Nephron progenitor cell (in vitro differentiated cells): ENCODE measurements at places on chromosomes 3 and 15.

DNA sequence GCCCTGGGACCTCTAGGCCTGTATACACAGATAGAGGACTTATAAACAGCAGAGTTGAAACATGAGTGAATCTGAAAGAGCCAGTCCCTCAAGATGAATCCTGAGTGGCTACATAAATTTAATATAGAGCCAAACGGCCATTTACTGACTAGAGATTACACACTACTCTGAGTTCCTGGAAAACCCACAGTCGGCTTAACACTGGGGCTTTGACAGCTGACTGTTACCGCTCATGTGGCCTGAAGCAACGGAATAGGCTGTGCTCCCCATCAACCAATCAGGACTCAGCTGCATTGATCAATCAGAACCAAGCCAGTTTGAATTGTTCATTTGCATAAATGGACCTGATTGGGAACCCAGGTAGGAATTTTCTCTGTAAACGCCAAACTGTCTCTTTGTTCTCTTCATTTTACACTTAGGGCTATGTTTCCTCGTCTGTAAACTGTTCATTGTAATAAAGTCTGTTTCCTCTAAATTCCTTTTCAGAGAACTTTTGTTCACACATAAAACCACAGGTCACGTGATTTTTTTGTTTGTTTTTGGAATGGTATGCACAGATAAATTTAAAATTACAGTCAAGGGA lies 40.5 kb downstream of the CCNL1 start:
- no peak for DNase-seq

DNA sequence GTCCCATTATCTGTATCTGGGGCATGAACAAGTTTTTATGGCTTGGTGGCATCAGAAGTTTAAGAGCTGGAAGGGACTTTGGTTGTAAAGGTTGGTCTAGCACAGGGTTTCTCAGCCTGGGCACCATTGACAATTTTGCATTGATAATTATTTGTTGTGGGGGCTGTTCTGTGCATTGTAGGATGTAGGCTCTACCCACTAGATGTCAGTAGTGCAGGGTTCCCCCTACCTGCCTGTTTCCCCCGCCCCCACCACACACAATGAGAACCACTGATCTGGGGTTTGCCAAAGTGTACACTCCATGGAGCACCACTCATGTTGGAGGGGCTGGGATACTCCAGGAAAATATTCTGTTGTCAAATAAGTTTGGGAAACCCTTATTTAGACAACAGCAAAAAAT lies 42.7 kb downstream of the PLCL2 start:
- DNase-seq = no peak

DNA sequence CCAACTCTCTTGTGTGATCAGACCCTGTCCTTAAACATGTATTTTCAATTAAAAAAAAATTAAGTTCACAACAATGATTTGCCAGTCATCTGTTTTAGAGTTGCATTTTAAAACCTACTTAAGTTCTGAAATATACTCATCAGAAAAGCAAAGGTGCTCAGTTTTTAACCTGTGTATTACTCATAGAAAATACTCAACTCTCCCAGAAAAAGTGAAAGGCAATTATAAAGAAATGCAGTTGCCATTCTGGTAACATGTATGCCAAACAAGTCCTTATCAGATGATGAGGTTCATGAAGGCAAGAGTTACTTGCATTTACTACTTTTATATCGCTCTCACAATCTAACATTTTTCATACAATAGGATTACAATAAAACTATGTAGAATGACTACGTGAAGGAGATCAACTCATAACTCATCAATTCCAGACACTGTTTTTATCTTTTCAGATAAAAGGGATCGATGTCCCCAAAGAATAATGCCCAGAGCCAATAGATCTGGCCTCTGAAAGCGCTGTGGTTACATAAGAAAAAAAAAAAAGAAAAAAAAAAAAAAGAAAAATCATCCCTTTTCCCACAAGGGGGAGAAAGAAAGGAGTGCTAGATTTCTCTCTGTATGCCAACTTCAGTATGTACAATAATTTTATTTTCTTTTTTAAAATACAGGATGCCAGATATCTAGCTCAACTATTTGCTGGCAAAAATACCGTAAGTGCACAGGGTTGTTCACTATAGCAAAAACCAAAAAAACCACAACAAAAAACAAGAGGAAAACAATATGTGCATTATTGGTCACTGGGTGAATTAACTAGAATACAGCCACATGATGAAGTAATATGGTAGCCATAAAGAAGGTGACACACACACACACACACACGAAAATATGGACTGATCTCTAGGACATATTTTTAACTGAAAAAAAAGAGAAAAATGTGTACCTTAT lies 137.4 kb downstream of the NR1I2 start:
- no peak for DNase-seq

- DNase-seq = peak; percentile 11
Measured at GRCh38 chr3:144003051-144003450, 31.4 kb downstream of the DIPK2A start.

DNA sequence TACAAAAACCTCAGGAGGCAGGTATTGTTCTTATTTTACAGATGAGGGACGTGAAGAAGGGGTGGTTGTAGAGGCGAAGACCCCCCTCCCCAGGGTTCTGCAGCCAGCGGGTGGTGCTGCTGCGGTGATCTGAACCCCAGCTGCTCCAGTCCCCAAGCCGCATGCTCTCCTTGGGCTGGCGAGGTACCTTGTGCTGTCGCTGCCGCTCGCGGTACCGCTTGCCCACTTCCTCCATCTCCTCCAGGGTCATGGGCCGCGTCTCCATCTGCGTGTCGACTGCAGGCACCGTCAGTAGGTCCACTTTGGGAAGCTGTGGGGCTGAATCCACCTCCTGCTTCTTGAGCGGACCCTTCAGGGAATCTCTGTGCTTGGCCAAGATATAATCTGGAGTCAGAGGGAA lies 17.5 kb downstream of the EFCAB12 start:
- no peak for DNase-seq

DNA sequence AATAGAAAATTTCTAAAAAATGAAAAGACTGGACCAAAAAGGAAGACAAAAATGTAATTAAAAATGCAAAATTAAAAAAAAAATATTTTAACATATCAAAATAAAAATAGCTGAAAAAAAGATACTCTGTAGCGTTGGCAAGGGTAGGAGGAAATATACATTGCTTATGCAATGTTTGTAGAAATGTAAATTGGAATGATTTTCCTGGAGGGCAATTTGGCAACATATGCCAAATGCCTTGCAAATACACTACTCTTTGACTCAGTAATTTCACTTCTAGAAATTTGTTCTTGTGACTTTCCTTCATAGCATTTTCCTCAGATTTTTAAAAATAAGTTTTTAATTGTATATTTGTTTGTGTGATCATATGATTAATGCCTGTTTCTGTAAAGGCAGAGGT lies 296.6 kb downstream of the ZNF621 start:
- no peak for DNase-seq

GRCh38 chr15:37019479-37020433 lies 80.6 kb downstream of the MEIS2 start:
- no peak for DNase-seq

GRCh38 chr15:71152542-71152941 lies 37.3 kb downstream of the THSD4 start:
- no peak for DNase-seq

GRCh38 chr3:106176734-106177133 lies 307.9 kb upstream of the CBLB start:
- no peak for DNase-seq

DNA sequence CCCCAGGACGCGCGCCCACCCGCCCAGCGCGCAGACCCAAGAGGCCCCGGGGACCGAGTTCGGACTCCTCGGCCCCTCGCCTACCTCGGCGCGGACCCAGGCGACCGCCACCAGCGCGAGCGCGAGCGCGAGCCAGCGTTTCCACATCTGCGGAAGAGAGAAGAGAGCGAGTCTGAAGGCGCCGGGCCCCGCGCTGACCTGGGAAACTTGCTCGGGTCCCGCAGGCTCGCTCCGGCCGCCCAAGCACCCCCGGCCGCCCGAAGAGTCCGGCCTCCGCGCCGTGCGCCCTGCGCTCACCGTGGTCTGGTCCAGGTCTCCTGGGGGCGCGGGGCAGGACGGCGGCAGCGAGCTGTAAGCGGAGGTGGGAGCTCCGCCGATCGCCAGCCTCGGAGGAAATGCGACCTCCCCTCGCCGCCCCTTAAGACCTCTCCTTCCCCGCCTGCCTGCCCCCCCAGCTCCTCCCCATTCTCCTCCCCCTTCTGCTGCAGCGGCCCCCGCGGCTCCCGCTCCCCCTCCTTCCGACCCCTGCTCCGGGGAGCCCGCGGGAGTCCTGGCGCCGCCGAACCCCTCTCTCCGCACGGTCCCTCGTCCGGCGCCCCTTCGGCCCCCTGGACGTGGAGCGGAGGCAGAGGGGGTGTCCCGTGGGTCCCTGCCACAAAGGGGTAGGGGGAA lies at the start of gene FSTL1:
FSTL1 (minus strand) TSS at position 393 of the 672 bp plus-strand sequence; CDS start at position 147, 246 bp downstream.
- peak; percentile 83 for DNase-seq

GRCh38 chr3:125203731-125204130 lies 8.8 kb downstream of the SLC12A8 start:
- DNase-seq = no peak

GRCh38 chr15:29569533-29570092 lies 252.7 kb downstream of the TJP1 start:
- peak; percentile 40 for DNase-seq

GRCh38 chr3:179182902-179183301 lies 34.7 kb downstream of the PIK3CA start:
- DNase-seq = no peak

- DNase-seq = no peak
Measured at GRCh38 chr3:169699070-169699469, 35.6 kb upstream of the MECOM start.

GRCh38 chr3:87987952-87988351 lies 70.9 kb downstream of the CGGBP1 start:
- no peak for DNase-seq

DNA sequence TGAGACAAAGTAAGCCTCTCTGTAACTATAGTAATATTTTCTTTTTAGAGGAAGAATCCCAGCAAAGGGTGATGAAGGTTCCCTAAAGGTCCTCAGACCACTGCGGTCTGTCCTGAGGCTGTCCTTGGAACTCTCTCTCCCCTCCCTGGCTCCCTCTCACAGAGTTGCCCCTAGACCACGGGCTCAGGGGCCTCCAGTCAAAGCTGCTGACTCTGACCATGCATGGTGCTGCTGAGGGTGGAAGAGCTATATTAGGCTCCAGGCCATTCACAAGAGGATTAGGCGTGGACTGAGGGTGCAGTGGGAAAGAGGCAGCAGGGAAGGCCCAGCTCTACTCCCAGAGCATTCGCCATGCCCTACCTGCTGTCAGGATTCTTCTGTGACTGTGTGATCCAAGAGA lies 14.6 kb downstream of the CAPN3 start:
- DNase-seq = no peak

DNA sequence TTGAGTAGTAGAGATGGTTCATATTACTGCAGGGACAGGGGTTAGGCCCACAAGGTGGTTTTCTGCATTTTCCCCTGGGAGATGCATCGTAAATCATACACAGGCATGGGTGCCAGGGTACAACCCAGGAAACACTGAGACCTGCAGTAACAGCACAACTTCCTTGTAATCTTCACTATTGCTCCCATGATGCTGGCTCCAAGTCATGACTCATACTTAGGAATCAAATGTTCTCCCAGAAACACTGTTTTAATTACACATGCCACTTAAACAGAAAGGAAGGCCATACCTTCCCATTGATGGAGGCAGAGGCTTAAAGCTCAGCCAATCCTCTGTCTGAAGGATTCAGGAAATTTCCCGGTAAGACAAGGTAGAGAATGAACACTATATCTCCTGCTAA lies 106.5 kb downstream of the ERC2 start:
- DNase-seq = no peak

- DNase-seq = no peak
Measured at GRCh38 chr3:26029321-26029720, 239.4 kb downstream of the OXSM start.

DNA sequence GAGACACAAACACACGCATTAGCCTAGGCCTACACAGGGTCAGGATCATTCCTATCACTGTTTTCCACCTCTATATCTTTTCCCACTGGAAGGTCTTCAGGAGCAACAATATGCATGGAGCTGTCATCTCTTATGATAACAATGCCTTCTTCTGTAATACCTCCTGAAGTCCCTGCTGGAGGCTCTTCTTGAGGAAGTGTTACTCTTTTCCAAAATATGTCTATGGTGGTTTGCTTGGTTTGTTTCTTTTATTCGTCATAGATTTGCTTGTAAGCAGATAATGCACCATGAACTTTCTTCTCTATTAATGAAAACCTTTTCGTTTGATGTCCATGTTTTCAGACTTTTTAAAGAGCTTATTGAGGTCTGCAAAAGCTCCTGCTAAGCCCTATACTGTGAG lies 109.3 kb downstream of the GMPS start:
- no peak for DNase-seq

DNA sequence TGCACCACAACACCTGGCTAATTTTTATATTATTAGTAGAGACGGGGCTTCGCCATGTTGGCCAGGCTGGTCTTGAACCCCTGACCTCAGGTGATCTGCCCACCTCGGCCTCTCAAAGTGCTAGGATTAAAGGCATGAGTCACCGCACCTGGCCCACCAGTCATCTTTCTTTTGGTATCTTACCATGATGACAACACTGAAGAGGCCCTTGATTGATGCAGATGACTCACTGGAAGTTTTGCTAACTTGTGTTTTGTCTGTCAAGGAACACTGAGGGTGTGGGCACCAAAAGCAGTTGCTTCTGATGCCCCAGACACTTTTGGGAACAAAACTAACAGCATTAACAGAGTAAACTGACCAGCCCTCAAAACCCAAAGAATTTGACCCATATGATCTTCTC lies 88.3 kb downstream of the MYO5A start:
- DNase-seq = no peak

DNA sequence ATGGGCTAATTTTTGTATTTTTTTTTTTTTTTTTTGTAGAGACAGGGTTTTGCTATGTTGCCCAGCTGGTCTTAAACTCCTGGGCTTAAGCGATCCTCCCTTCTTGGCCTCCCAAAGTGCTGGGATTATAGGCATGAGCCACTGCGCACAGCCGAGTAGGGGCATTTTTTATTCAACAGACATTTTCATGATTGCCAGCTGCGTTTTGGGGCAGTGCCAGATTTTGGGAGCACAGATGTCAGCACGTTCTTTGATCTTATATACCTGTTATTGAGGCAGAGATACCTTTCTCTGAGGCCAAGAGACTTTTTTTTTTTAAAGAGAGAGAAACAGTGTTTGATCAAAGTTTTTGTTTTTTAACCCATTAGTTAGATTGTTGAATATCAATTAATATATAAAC lies 16.8 kb downstream of the NEO1 start:
- DNase-seq = no peak

DNA sequence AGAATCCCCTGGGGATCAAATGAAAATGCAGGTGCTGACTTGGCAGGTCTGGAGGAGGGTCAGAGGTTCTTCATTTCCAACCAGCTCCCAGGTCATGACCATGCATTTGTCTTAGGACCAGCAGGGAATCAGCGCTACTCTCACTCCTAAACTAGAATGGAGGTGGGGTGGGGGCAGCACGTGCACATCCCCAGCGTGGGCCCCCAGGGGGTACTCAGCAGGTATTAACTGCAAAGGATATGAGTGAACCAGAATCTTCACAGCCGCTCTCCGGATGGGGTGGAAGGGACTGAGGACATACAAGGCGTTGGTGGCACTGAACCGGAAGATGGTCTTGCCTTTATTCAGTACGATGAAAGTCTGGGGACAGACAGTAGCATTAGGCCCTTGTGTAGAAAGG lies 19.4 kb downstream of the SCN5A start:
- DNase-seq = no peak
